ENCODE measurements at places on chromosomes 4 and X. TPM values are rescaled to one million over a fixed set of nuclear protein-coding genes. Genes with fewer than 3 reads are reported as not detected.
A peak's percentile ranks its signal among the peaks of the same experiment; 100 is the strongest.

DNA sequence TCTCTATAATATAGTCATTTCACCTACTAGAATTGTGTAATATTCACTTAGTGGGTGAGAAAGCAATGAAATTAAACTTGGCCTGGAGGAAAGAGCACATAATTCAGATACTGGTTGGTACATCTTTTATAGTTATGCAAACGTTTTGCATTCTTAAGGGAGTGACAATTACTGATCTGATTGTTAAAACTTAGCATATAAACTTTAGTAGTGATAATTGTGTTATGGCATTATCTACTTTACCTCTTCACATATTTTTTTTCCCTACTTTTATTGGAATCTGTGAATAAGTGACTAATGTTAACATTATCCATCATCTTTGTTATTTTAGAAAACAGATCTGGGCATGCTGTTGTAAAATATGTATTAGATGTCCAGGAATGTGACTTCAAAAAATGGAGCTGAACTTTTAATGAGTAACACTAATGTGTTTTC lies 217.4 kb upstream of the GIMD1 start:
- peak; percentile 29 for DNase-seq

GPRIN3 gene
- 0.41 TPM for total RNA-seq

DNA sequence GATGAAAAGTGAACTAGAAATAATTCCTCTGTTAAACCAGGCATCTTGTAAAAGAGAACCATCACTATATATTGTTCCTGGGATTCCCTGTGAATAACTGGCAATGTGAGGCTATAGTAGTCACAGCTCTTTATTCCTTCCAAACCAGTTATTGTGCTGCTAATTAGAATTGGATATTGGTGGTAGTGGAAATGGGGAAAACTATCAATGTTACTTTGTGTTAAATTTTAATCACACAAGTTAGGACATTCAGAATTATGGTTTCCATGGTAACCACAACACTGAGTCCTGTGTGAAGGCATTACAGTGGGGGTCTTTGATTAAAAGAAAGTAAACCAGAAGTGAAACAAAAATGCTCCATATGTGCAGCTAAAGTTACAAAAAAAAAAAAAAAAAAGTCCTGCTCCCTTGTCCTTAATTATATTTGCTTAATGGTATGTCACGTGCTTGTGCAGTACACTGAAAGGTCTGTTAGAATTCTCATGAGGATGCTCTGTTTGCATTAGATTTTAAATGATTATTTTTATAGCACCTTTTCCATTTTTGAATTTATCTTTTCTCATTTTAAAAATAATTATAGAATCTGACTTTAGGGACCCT lies 200.4 kb downstream of the ADGRL3 start:
- DNase-seq: no peak

DNA sequence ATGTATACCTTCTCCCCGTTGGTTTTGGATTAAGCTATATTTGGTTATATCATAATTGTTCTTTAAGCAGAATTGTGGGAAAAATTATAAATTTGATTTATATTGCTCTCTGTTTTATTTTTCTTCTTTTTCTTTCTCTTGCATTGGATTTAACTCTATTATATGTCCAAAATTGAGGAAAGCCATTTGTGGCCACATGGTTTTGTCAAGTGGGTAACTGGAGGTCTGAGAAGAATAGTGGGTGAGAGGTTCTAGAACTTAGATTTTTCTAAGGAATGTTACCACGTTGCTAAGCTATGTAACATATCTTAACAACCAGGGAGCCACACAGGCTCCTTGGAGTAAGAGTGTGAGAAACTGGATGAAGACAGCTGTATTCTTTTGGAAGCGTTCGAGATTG lies at the start of gene C4orf17:
C4orf17 (plus strand) TSS at position 301 of the 400 bp plus-strand sequence. CDS start 2,061 bp downstream, outside the sequence.
- DNase-seq: no peak

- DNase-seq: no peak
These were observed 82.8 kb upstream of the AMELX start for GRCh38 chrX:11210415-11210801.

TREX2 gene
- total RNA-seq: 0.62 TPM

PCDH18 gene
- total RNA-seq: 2.5 TPM

GRCh38 chr4:180999217-180999616 lies 1244.0 kb upstream of the TENM3 start:
- no peak for DNase-seq

GRCh38 chr4:114636192-114636935 lies 37.8 kb downstream of the UGT8 start:
- no peak for DNase-seq

- DNase-seq: no peak
These were observed 20.8 kb downstream of the ADGRG4 start for GRCh38 chrX:136321532-136321931.

All from A172 (cell line).